ENCODE measurements at places on chromosomes 1 and 21.

DNA sequence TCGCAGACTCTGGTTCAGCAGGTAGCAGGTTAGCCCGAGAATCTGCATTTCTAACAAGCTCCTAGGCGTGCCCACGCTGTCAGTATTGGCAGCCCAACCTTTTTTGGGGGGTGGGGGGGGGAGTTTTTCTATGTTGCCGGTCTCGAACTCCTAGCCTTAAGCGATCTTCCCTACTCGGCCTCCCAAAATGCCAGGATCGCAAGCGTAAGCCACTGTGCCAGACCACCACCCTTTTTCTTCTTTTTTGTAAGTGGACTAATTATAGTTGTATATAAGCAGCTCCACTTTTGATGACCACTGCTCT is 480 bp upstream of the MIS18A start:
- no peak for DNase-seq

DNA sequence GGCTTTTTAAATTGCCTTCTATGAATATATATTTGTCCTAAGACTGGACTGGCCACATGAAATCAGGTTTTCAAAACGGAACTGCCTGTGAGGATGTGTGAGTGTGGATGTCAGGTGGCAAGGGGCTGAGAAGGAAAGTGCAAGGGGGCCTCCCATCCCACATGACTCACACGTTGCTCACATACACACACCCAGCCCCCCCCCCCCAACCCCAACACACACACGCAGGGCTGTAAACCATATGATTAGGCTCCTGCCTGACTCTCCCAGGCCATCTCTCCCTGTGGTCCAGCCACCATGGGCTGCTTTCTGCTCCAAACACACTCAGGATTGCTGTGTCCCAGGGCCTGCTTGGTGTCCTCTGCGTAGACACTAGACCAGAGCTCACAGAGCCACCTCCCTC is 22.4 kb downstream of the DEGS1 start:
- DNase-seq: no peak

DNA sequence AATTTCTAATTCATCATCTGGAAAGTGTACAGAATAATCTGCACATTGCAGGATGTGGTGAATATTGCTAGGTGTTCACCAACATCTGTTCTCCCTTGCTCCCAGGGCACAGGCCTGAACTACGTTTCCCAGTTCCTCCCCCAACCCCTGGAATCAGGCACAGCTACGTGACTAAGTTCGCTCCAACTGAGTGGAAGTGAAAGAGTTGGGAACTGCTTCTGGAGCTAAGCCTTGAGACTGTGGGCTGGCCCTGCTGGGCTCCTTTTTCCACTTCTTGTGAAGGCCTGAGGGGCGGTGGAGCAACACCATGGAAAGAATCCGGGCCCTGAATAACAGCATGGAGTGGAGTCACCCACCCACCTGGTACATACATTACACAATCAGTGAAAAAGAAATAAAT is 534.6 kb downstream of the SMYD3 start:
- no peak for DNase-seq

DNA sequence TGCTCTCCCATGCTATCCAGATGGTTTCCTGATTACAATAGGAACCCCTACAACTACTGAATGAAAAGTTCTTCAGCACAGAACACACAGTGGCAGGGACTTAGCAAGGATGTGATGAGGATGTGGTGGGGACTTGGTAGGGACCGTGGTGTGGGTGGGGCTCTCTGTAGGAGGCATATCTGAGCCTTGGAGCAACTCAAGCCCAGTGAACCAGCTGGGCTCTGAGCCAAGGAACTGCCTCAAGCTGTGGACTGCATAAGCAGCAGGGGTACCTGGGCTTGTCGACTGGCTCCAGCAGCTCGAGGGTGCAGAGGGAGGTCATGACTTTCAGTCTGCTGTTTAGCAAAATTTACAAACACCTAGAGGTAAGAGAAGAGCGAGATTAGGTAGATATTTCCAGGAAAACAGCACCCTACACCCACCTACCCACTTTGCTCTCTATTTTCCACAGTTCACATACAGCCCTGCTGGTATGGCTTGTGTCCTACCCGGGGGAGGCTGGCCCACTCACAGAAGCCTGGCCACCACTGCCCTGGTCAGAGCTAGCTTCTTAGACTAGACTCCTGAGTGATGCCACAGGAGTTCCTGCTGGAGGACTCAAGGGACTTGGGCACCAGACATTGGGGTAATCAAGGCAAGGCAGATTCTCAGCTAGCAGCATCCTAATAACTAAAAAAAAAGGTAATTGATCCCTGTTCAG is 86.8 kb upstream of the GCLM start:
- DNase-seq: no peak

GRCh38 chr1:243267471-243267880 is 11.6 kb downstream of the SDCCAG8 start:
- no peak for DNase-seq

- DNase-seq: no peak
Observed at GRCh38 chr1:195574511-195574910, 1033.7 kb downstream of the KCNT2 start.

GRCh38 chr21:23223882-23224281 is 2225.7 kb downstream of the NCAM2 start:
- DNase-seq: no peak

GRCh38 chr1:61322769-61323168 is 240.4 kb downstream of the NFIA start:
- no peak for DNase-seq

GRCh38 chr1:237201155-237201554 is 159.2 kb downstream of the RYR2 start:
- DNase-seq: no peak

DNA sequence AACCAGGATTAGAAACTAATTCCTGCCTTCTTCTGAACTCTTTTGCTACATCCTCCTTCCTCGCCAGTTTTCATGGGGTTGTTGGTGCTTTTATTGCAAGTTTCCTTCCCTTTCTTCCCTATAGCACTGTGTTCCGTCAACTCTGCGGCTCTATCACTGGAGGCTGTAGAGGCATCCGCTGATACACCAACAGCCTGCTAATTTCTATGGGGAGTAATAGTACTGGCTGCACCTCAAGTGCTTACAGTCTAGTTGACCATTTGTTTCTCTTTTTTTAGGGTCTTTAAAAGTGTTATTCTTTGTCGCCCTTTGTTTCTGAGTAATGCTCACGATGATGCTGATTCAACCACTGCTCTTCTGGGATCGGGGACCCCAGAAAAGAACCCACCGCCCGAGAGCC is 746 bp downstream of the MIS18A start:
- DNase-seq: no peak

- DNase-seq: no peak
Observed at GRCh38 chr1:66231217-66231616, 302.7 kb upstream of the SGIP1 start.

- DNase-seq: no peak
Observed at GRCh38 chr1:3560251-3560871, 50.9 kb downstream of the MEGF6 start.

DNA sequence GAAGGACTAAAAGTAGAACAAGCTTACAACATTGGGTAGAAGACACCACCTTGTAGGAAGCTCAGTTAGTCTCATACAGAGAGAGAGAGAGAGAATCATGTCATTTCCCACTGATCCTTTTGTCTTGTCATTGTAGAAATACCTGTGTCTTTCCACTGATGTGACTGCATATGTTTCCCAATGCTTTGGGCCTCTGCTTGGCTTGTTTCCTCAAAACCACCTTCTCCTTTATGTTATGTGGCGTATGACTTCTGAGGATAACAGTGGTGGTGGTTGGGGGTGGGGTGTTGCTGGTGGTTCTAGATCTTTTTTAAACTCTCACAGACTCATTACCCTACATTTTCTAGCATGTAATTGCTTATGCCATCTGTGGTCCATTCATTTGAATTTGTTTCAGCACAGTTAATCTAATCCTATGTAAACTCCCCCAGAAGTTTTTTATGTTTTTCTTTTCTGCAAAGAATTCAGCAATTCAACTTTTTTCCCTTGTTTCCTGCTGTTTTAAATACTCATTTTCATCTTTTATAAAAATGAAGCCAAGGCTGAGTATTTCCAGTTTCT is 9.3 kb downstream of the RGL1 start:
- no peak for DNase-seq

- no peak for DNase-seq
Observed at GRCh38 chr1:54401799-54402198, 4.4 kb downstream of the SSBP3 start.

DNA sequence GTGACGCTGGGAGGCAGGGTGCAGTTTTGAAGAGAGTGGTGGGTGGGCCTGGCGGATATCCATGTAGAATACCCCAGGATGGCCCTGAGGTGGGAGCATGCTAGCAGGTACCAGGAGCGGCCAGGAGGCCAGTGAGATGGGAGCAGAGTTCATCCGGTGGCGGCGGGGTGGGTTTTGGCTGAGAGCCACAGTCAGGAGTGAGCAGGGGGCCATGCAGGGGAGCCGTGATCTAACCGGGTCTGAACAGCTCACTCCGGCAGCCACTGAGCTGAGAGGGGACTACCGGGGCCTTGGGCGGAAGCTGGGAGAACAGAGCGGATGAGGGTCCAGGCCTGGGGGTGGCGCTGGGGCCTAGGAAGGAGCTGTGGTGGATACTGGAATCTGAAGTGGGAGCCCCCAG is 47.6 kb upstream of the LRP8 start:
- DNase-seq: no peak

- DNase-seq: no peak
Observed at GRCh38 chr1:196667131-196667530, 15.3 kb downstream of the CFH start.

- no peak for DNase-seq
Observed at GRCh38 chr1:58745117-58745516, 38.7 kb downstream of the JUN start.

DNA sequence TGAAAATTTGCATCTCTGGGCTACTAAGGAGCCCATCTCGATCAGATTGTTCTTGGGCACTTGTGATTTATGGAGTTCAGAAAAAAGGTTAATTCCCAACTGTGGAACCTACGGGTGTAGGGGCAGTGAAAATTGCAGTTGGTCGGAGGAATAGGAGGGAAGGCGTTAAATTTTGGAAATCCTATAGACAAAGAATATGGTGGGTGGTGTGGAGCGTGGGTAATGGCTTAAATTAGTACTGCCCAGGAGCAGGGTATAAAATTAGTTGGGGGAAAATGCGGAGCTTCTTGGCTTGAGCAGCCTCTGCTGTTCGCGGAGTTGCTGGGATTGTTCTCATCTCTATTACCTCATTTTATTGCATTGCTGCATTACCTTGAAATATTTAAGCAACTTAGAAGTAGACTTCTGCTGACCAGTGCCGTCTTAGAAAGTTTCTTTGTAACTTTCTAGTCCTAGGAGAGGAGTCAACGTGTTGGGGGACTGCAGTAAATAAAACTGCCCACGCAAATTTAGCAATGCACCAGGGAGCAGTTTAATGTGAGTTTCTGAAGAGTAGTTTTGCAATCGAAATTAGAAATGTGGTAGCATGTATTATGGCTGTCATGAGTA is 514 bp downstream of the S1PR1 start:
- no peak for DNase-seq

DNA sequence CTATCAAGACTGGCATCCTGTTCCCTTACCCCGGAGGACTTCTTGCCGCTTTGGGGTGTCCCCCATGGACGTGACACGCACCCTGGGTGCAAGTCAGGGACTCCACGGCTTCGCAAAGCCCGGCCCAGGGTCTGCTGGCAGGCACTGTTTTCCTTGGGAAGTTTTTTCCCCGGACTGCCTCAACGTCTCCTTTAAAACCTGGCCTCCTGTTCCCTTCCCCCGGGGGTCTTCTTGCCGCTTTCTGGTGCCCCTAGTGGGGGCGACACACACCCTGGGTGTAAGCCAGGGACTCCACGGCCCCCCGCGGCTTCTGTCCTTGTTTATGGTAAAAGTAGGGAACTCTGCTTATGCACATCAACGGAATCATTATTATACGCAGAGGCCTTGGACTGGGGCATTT is 136.6 kb downstream of the LIPI start:
- DNase-seq: no peak

GRCh38 chr1:65799601-65800000 is 6.9 kb downstream of the PDE4B start:
- no peak for DNase-seq

GRCh38 chr1:205339197-205339702 is 17.5 kb downstream of the KLHDC8A start:
- no peak for DNase-seq

- DNase-seq: peak; percentile 56
Observed at GRCh38 chr1:244461245-244462071, at the start of gene CATSPERE. Gene CATSPERE (plus strand): TSS chr1:244461273. CDS start chr1:244461430, 157 bp downstream.

DNA sequence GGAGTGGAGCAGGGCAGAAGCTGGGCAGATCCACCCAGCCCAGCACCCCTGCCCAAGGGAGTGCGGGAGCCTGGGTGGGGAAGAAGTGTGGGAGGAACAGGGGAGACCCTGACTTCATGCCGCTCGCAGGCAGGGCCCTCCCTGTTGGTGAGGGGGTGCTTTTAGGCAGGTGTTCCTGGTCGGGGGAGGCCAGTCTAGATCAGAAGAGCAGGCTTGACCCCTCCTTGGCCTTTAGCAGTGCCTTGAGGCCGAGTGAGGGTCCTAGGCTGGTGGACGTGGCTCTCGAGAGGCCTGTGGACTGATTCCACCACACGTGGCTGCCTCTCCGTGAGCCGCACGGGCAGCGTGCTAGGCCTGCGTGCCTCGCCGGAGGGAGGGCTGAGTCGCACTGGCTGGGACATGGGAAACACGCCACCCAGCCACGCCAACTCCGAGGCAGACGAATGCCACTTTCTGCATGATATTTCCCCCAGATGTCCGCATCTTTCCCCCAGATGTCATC is 19.4 kb upstream of the COL18A1 start:
- DNase-seq: no peak

DNA sequence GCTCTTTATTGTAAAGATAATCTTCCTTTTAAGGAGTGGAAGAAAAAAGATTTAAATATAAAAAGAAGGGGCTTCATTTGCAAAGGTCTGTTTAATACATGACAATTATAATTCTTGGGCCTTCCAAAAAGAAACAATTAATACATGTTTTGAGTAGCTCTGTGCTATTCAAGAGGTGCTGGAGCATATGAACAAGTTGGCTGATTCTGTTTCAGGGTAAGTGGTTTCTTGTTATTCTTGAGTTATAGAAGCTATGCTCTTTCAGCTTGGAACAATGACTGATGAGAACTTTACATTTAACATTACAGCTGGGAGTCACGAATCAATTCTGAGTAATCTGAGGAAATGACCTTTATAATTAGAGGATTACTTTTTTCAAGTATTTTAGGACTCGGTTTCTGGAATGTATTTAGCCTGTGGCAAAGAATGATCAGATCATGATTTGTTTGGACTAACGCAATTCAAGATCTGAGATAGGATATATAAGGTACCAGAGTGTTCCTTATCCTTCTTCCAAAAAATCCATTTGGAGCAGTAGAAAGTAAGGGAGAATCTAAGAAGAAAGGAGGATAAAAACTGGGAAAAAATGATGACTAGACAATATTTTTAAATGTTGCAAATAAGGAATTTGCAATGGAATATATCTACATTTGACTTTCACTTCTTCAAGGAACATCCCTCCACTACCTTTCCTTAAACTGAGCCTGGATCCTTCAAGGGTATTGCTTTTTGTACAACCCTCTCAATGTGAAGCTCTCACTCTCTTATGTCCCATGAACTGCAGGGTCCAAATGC is 77.1 kb upstream of the KCTD3 start:
- no peak for DNase-seq

DNA sequence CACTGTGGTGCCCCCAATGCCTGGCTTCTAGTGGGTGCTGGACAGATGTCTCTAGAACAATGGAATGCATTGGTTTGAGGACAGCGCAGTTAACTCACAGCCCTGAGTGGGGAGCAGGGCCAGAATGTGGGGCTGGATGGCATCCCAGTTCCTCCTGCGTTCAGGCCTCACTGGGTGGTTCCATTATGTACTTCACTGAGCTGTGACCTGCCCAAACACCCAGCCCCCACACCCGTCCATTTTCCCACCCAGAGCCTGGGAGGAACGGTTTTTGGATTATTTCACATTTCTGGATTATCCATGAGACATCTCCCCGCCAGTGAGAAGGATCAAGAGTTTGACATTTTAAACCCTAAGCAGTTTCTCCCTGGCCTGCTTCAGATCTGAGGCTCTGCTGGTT is 55.3 kb upstream of the WASF2 start:
- no peak for DNase-seq

Measured in stimulated activated CD8-positive, alpha-beta memory T cell treated with anti-CD3 and anti-CD28 coated beads, Interleukin-4, amount 100 ng/mL, for 1 hour (primary cell).